ENCODE measurements at places on chromosomes 5 and 9.

- DNase-seq: no peak
Observed at GRCh38 chr9:28264368-28264767, 691.1 kb upstream of the C9orf72 start.

DNA sequence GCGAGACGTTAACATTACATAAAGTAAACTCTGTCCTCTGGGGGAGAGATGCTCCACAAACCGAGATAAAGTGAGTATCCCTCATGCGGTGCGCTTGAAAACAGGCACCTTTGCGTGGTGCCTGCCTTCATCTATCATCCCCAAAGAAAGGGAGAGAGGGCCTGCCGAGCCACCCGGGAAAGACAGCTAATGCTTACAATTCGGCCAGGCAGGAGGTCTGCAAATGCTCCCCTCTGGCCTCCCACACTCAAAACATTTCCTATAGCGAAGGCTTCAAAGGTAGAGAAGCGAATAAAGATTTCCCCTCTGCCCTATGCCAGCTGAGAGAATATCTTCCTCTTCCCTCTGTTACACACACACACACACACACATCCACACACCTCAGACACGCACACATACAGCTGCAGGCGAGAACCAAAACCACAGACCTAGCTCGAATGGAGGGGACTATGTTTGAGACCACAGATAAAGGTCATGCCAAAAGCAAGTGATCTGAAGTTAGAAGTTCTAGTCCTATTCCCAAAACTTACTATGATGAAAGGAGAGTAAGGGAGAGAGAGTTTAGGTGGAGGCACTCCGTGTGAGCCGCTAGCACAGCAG is 132.8 kb downstream of the CRB2 start:
- no peak for DNase-seq

- no peak for DNase-seq
Observed at GRCh38 chr5:14937254-14937653, 65.7 kb upstream of the ANKH start.

- DNase-seq: no peak
Observed at GRCh38 chr5:110590187-110590586, 136.3 kb downstream of the TMEM232 start.

DNA sequence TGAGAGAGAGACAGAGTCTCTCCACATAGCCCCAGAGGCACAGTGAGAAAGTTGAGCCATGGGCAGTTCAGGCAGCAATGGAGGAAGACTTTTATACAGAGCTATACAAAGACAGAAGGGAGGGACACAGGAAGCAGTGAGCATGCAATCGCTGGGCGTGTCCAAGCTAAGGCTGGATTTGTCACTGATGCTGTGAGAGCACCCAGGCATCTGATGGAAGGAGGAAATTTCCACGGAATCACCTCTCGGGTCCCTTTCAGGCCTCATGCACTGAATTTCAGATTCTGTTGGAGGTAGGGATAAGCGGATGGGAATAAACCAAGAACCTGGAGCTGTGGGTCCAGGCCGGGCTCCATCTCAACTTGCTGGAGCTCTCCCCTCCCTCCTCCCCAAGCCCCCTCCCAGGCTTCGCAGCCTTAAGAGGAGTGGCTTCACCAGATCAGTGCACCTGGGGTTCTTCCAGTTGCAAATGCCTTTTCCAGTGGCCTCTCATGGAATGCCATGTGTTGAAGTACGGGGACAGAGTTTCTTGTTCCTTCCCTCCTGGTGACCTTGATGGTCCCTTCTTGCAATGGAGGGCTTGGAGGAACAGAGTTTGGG is 114.8 kb upstream of the ALDH1B1 start:
- DNase-seq: no peak

- no peak for DNase-seq
Observed at GRCh38 chr9:18333157-18333556, 140.8 kb upstream of the ADAMTSL1 start.

- no peak for DNase-seq
Observed at GRCh38 chr9:129783516-129784361, 19.2 kb upstream of the TOR1B start.

- DNase-seq: no peak
Observed at GRCh38 chr5:41748631-41749030, 121.6 kb downstream of the OXCT1 start.

- peak; percentile 27 for DNase-seq
Observed at GRCh38 chr5:83718195-83718825, 2.3 kb downstream of the HAPLN1 start.

- DNase-seq: no peak
Observed at GRCh38 chr5:157326440-157327005, 60.6 kb downstream of the CYFIP2 start.

DNA sequence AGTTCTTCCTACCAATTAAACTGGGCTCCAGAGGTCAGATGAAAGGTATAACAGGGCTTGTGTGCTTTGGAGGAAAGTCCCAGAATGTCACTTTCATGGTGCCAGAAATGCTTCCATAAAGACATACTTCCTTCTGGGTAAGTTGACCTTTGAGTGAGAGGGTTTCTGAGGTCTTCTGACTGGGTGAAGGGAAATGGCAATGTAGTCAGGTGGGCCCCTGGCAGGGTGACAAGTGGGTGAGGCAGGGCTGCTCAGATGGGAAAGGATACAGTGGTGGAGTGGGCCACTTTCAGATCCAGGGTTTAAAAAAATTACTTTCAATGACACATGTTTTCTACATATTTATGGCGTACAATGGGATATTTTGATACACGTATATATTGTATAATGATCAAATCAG is 136.5 kb upstream of the PITX1 start:
- no peak for DNase-seq

DNA sequence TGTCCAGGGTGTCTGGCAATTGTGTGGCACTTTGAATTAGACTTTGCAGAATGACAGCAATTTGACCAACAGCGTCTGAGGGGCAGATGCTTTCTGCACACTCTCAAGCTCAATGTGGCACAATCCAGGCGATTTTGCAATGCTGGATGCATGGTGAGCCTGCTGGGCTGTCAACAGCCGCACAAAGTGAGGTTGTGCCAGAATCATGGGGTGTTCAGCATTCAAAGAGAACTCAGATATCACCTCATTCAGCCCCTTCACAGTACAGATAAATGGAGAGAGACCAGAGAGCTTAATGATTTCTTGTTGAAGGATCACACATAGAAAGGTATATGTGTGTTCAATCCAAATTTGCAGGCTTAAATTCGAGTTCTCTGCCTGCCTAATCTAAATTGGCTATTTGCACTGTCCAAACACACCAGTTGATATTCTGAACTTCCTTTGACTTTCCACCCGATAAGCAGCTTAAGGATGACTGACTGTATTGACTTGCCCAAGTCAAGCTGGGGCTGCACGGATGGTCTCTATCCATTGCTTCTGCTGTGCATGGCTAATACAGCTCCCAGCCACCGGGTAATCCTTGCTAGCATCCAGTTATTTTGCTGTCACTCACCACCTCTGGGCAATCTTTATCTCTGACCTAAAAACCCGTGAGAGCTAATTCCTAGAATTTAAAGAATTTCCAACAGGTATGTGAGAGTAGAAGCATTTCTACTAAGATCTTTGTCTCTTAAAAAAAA is 157.9 kb upstream of the TAS2R1 start:
- no peak for DNase-seq

DNA sequence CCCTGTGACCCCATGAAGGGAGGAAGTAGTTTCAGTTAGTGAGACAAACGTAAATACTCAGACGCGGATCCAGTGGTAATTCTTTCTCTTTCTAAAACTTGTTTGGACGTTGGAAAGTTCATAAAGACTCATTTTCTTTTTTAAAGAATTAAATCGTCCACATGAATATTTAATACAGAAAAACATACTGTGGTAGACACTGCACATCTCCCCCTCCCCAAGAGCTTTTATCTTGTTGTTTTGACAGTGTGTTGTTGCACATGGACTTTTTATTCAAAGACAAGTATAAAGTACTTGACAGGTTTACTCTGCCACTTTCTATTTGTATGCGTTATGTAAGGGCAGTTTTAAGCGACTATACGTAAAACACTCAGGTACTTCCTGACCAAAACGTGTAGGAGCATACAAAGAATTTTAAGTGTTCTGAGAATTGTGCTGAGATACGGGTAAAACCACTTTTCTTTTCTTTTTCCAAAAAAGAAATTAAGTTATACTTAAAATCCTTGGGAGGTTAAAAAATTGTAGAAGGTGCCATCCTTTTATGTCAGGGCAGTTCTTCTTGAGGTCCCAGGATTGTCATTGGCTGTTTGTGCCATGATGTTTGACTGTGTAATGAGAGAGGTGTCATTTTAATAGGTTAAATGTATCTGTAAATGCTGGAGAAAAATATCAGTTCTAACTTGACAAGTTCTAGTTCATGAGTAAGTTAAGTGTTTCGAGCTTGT is 1.3 kb downstream of the NIPBL start:
- no peak for DNase-seq

DNA sequence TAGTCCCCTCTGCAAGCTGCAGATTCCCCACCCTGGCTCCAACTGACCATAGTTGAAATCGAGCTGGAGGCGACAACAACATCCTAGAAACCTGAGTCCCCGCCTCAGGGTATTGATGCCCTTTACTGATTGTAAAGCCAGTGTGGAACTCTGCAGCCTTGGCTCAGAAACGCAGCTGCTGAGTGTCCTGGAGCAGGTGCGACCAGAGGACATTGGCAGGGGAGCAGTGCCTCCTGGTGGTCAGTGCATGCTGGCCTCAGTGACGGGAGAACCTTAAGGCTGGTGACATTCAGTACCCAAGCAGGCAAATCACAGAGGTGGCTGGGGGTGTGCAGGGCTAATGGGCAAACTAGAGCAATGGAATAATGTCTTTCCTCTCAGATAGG is 20.4 kb upstream of the ZNF354B start:
- DNase-seq: no peak

DNA sequence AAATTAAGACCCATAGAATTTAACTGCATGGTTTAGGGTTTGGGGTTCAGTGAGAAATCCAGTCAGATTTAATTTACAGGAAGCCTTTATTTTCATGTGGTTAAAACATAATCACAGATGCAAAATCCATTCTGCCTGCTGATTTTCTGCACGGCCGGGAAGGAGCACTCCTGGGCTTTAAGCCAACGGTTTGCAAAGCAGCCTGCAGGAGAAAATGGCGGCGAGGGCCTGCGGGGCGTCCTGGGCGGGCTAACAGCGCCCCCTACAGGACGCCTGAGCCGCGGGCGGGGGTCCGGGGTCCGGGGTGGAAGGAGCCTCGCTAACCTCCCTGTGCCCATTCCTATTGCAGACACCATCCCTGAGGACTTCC is 47.6 kb downstream of the THBS4 start:
- no peak for DNase-seq

- no peak for DNase-seq
Observed at GRCh38 chr9:6715755-6716643, 41.8 kb upstream of the KDM4C start.

- no peak for DNase-seq
Observed at GRCh38 chr5:39892708-39893107, 467.9 kb upstream of the DAB2 start.

- DNase-seq: no peak
Observed at GRCh38 chr9:90803860-90804593, 2.4 kb downstream of the SYK start.

DNA sequence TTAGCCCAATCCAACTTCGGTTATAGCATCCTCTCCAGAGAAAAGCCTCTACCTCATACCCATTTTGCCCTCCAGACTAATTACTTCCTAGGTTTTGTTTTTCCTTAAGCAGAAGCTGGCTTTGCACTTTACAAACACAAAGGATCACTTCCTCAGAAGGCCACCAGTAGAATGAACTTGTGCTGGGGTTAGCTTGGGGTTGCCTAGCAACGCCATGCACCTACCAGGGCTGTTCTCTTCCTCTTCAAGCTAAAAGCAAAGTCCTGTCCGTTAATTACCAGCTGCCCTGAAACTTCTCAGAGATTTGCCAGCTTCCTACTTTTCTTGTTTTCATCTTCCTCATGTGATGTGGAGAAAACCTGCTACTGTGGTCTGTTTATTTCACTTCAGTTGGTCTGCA is 132.0 kb upstream of the WWC1 start:
- DNase-seq: no peak

DNA sequence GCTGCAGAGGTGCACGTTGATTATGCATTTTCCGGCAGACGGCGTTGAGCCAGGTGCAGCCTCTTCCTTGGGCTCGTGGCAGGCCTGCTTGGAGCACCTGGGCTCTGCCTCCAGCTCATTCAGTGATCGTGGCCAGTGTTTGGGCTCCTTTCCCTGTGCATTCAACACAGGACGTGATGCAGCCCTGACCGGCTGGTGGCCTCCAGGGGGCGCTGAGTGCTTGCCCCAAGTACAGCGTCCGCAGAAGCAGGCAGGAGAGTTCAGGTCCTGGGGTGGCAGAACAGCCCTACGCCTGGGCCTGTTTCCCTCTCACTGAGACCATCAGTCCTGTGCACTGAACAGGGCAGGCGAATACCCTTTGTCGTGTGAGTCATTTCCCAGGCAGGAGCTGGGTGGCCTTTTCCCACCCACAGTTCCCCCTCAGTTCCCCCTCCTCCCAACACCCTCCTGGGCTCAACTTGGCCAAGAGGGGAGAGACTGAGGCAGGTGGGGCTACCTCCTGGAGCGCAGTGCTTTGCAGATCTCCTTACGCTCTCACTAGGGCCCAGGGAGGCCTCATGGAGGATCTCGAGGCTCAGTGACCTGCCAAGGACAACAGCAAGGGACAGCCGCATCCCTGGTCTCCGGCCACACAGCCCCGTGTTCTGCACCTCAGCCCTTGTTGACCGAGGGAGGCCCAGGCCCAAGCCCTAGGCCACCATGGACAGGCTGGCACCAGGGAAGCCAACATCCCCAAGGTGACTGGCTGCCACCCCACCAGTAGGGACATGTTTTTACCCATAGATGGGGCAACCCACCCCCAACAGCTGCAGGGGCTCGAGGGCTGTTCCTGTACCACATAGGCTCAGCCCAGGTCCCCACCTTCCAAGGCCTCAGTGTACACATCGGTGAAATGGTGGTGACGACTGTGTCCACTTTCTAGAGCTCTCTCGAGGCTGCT is 52.9 kb downstream of the LRSAM1 start:
- DNase-seq: no peak

- DNase-seq: no peak
Observed at GRCh38 chr9:98226516-98226915, 28.9 kb downstream of the TBC1D2 start.

DNA sequence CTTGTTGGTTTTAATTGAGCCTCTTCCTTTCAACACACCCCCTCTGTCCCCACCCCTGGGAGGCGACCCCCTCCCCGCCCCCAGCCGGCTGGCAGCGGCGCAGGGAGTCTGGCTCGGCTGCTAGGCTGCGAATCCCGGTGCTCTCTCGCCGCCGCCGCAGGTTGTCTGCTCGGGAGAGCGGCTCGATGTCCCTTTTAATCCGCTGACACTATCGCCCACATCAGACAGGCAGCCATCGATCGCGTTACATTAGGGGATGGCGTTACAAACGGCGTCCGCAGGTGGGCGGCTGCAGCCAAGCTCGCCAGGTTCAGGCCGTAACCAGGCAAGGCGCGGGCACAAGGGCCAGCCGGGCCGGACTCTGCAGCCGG is 1.3 kb downstream of the NR2F1-AS1 start:
- DNase-seq: no peak

DNA sequence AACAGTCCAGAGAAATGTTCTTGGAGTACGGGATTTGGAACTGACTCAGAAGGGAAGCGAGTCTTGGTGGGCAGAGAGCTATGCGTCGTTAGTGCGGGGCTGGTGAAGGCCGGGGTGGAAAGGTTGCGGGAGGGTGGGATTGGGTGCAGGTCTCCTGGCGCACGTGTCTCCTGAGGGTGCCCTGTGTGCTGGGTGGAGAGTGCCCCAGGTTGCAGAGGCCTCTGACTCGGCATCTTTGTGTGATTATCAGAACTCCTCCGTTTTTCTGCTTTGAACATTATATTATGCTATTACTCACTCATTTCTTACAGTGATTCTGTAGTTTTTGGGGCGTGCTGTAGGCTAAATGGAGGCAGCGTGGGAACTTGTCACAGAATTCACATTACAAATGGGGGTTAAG is 11.4 kb downstream of the CEP72 start:
- no peak for DNase-seq
